Activated T-cell treated with anti-CD3 and anti-CD28 coated beads, Interleukin-2, amount 50 U/mL, for 72 hours (primary cell): ENCODE measurements at places on chromosomes 12 and 14.

DNA sequence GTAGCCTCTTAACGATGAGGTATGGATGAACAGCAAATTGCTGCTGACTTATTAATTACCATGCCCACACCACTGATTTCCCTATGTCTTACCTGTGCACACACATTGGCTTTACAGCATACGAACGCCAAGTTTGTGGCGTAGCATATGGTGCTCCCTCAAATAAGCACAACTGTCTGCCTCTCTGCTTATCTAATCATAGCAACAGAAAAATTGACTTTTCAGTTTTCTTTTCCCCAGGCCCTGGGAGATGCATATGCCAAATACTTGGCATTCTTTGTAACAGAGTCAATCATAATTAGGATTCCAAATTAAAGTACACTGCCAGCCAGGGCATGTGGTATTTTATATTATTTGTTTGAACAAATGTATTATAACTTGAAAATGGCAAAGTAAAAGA lies 625.5 kb downstream of the DIO2 start:
- DNase-seq = no peak

- no peak for DNase-seq
Observed at GRCh38 chr12:49933796-49934195, 16.7 kb upstream of the AQP2 start.

GRCh38 chr12:104477510-104478390 lies 21.0 kb downstream of the CHST11 start:
- no peak for DNase-seq

DNA sequence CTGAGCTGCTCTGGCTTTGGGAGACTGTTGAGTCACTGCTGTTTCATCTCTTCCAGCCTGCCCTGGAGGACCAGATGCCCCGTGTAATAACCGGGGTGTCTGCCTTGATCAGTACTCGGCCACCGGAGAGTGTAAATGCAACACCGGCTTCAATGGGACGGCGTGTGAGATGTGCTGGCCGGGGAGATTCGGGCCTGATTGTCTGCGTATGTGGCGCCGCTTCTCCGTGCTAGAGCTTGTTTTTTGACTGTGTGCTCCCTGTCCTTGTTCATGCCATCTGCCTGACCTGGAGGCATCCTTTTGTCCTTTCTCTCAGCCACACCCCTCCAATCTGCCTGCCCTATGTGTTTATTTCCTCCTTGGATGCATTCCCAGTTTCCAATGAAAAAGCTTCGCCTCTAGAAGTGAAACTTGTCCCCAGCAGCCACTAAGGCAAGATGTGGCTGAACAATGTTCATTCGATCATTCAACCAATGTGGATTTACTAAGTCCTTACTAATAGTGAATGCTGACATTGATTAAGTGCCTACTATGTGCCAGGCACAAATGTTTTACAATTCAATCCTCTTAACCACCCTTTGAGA lies 98.6 kb downstream of the NT5DC3 start:
- no peak for DNase-seq

DNA sequence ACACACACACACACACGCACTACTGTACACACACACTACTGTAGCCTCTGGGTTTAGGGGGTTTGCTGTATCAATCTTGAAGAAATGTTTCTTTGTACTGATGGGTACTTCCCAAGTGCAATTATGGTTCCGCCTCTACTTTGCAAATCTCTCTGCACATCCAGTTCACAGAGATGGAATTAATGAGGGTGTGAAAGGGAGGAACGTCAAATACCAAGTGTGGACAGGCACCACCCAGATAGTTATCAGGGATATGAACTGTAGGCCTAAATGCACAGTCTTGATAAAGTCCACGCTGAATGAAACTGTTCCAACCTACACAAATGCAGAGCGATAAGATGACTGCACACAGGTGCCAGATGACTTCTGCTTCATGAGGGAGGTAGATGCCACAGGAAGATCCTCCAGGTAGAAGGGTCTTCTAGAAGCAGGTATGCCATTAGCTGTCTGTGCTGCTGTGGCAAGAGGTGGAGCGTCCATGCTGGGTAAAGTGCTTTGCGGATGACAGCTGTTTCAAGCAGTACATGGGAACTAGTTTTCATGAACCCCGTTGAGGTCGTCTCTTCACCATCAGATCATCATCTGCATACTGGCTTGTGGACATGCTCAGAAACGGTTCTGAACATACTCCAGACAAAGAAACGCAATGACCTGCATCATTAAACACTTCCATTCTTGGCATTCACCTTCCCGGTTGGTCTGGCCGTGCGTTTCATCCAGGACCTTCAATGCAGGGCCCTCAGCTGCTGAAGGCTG lies 314.3 kb upstream of the RTL1 start:
- DNase-seq = no peak

- peak; percentile 14 for DNase-seq
Observed at GRCh38 chr12:43676183-43676813, 82.3 kb downstream of the PUS7L start.

GRCh38 chr12:16096273-16096849 lies 181.1 kb downstream of the SLC15A5 start:
- DNase-seq = no peak

- no peak for DNase-seq
Observed at GRCh38 chr14:86541972-86542371, 1012.0 kb downstream of the FLRT2 start.

- no peak for DNase-seq
Observed at GRCh38 chr12:102317155-102317554, 119.5 kb upstream of the PMCH start.

DNA sequence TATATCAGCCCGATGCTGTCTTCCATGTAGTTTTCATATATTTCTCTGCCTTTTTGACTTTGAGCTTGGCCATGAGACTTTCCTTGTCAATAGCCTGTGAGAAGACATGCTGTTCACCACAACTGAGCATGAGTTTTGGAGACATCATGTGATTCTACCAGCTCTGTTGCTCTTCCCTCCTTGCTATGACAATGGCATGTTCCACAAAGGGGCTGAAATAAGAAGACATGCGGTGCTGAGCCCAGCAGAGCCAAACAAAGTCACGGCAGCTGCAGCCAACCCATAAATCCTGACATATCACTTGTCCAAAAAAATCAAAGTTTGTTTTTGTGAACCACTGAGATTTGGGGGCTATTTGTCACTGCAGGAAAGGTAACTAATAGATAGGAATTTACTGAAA lies 343.4 kb upstream of the KITLG start:
- no peak for DNase-seq

- no peak for DNase-seq
Observed at GRCh38 chr12:12874029-12874428, 17.3 kb upstream of the GPRC5A start.

DNA sequence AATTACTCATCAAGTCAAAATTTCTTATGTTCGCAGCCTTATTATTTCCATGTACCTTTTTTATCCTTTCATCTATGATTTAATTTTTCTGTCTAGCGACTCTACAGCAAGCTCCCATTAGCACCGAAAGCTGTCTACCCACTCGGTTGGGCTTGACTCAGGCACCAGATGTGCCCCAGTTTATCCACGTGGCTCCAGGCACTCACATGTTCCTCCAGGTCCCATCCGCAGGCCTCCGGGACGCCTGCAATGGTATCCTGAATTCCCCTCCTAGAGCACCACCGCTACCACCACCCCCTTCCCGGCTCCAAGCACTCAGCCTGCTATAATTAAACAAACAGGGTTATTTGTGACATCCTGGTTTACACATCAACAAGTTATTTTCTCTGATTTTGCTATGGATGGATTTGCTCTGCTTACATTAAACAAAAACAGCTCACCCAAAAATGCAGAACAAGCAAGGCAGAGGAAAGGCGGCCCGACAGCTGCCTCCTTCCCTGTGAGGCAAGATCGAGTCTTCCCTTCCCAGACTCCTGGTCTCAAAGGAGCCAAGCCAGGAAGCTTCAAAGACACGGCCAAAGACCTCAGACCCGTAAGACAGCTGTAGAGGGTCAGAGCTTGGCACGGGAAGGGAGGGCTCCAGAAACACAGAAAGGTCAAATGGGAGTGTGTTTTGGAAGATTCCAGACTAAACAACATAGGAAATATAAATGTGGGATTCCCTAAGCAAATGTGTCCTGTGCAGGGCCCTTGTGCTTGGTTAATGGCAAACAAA lies 253.8 kb downstream of the TTC8 start:
- no peak for DNase-seq

GRCh38 chr12:119649202-119649808 lies 18.6 kb upstream of the PRKAB1 start:
- no peak for DNase-seq
